Cortex of kidney (tissue), 1 donor: ENCODE measurements at places on chromosomes 4 and X.

- no peak for DNase-seq
Measured at GRCh38 chr4:183035726-183036415, 63.2 kb upstream of the WWC2 start.

- no peak for DNase-seq
Measured at GRCh38 chr4:126448086-126448845, 1133.5 kb downstream of the FAT4 start.

- no peak for DNase-seq
Measured at GRCh38 chr4:3016961-3017360, 53.6 kb downstream of the GRK4 start.

GRCh38 chrX:41090568-41091238 is 5.5 kb downstream of the USP9X start:
- no peak for DNase-seq

GRCh38 chr4:141668200-141668910 is 32.0 kb downstream of the IL15 start:
- no peak for DNase-seq

DNA sequence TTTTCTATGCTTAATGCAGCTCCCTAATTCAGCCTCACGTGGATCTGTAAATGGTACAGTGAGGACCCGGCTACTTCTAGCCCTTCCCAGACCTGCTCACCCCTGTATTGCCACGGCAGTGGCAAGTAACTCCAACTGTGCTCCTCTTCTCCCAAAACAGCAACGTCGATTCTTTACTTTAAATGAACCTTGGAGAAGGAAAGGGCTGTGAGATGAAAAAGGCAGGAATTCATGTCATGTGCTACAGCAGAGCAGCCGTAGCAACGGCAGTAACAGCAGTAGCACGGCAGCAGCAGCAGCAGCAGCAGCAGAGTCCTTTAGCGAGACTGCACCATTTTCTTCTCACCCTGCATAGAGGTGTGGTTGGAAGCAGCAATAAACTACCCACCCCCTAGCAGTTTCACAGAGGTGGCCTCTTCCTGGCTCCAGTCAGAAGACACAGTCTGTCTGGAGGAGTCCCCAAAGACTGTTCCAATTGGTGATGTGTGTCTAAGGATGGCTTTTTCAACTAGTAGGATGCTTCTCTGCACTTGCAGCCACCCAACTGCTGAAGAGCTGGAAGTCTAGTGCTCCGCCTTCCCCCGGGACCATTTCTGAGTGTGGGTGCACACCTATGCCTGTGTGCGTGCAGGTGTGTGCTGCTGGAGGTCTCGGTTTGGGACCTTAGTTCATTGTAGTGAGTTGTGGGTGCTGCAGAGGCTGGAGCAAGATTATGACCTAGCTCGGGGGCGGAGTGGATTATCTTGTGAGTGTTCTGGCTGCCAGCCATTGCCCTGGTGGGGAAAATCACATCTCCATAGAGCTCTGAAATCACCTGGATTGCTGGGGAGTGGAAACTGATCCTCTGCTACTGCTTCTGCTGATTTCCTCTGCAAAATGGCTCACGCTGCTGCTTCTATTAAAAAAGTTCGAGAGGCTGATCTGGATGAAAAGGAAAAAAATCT is 67.2 kb downstream of the ANK2 start:
- no peak for DNase-seq

- DNase-seq = no peak
Measured at GRCh38 chrX:110743679-110744340, 51.8 kb downstream of the CHRDL1 start.

DNA sequence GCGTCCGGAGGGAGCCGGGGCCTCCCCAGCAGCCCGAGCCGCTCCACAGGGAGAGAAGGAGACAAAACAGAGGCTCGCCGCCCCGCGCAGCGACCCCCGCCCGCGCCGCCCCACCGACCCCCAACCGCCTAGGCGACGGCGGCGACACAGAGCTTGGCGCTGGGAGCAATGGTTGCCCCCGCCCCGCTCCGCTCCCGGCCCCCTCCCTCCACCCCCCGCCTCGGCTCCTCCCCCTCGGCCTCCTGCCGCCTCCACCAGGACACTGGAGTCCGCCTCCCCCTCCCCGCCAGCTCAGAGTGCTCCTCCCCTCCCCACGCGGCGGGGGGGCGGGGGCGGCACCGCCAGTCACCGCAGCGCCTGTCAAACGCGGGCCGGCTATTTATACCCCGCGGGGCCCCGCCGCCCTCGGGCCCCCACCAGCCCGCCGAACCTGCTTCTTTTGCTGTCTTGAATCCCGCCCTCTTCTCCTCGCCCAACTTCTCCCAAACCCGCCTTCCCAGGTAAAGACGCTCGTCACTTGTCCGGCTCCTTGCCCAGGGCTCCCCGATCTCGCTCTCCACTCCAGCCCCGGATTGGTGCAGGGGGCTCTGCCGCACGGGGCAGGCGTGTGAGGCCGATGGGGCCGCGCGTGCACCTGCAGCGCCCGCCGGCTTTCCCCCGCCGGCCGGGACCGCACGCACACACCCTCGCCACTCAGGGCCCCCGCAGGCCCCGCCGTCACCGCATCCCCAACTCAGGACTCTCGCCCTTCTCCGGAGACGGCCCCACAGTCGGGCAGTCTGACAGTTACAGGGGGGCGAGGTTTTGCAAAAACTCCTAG is at the start of gene ELF2:
Gene ELF2, minus strand, starts transcription at position 170 of the 820 bp plus-strand sequence. CDS start 39,517 bp downstream, outside the sequence.
- peak; percentile 39 for DNase-seq

DNA sequence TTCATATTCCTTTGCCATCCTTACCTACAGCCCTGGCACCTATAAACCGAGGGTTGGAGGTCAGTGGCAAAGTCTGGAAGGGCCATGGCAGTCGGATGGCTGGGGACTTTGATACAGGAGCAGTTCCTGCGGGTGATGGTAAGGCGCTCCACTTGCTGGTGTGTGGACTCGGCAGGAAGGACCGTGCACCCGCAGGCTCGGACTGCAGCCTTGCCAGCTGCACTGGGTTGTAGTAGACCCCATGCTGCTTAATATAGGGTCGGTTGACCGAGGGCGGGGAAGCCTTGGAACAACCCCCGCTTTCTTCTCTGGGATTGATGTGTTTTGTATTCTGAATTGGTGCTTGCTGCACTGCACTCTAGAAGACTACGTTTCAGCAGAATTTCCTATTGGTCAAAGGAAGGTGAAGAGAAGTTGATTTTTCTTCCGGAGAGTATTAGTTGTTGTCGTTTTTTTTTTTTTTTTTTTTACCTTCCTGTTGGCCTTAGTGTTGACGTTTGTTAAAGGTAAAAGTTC is 638 bp downstream of the BLTP1 start:
- no peak for DNase-seq

GRCh38 chrX:30981968-30982367 is 89.9 kb downstream of the FTHL17 start:
- DNase-seq = no peak
